Cerebellum (tissue), 4 donors: ENCODE measurements at places on chromosomes 6 and 20. TPM values are rescaled to one million over a fixed set of nuclear protein-coding genes. Genes with fewer than 3 reads are reported as not detected.

- no peak for DNase-seq
Measured at GRCh38 chr20:41306061-41306727, 11.3 kb downstream of the ZHX3 start.

The CRIP3 gene
- total RNA-seq: 5.8 TPM

DNA sequence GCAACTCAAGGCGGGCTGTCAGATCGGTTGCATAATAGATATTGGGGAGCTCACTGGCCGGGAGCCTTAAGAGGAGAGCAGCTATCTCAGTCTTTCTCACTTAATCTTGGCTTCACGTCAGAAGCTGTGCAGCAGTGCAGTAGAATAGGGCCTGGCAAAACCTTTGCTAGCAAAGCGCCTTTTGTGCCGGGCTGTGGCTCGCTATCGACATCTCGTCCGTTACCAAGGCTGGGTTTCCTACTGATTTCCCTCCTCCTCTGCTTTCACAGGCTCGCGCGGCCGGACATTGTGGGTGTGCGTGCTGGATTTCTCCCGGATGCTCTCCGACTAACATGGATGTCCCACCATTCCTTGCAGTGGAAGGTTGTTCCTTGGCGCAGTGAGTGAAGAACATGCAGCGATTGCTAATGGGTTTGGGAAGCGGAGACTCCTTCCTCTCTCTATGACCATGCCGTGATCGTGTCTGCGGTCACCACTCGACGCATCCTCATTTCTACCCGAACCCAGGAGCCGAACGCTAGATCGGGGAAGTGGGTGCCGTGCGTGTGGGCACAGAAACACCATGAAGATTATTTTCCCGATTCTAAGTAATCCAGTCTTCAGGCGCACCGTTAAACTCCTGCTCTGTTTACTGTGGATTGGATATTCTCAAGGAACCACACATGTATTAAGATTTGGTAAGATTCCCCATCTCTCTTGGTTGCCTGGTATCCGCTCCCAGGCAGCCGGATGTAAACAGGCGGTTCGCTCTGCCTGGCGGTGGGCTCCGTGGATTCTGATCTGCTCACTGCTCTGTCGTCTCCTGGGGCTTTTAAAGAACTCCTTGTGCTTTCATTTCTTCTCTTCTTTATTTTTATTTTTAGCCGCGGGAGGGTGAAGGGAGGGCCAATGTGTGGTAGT is 5.5 kb downstream of the GRIK2 start:
- no peak for DNase-seq

The PRICKLE4 gene
- total RNA-seq: 2.4 TPM

The NNAT gene
- 629 TPM for total RNA-seq
